ENCODE measurements at places on chromosomes 13 and 19.

DNA sequence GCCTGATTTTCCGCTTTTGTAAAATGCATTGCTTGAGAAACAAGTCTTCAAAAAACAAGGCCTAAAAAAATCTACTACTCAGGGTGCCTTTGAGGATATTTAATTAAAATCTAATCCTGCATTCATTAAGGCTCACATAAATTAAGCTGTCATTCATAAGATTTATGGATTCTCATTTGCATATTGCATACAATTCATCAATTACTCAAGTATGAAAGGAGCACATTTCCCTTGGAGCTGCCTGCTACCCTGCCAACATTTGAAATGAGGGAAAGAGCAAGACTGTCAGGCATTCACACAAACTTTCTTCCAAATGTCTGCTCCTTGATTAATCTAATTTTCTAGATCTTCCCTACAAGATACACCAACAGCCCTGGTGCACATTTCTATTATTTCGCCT, 140.0 kb downstream of the DACH1 start:
- no peak for DNase-seq

DNA sequence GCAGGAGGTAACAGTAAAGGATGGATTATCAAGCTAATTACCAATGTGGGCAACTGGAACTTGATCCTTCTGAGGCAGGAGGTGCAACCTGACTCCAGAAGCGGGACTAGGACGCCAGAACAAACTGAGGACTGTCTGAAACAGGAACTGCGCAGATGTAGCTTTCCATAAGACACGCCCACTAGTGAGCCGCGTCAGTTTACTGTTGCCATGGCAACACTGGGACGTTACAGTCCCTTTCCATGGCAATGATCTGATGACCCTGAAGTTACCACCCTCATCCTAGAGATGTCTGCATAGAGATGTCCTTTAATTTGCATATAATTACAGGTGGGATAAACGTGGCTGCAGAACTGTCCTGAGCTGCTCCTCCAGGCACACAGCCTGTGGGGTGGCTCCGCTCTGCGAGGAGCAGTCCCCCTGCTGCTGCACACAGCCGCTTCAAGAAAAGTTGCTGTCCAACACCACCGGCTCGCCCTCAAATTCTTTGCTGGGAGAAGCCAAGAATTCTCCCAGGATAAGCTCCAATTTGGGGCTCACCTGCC, 816.6 kb downstream of the UQCRFS1 start:
- DNase-seq: no peak

DNA sequence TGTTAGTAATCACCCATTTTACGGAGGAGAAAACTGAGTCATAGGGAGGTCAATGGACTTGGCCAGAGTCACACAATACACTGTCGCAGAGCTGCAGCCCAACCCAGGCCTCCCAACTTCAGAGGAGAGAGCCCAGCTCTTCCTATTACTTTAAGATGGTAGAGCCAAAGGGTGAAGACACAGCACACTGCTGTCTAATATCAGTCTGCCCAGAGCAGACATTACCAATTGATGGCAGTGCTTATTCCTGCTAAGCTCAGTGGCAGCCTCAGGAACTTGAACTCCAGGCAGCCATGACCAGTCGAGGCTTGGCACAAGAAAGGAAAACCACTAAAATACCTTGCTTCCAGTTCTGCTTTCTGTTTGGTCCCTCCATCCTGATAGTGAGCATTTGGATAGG, 18.4 kb downstream of the TMEM150B start:
- no peak for DNase-seq

DNA sequence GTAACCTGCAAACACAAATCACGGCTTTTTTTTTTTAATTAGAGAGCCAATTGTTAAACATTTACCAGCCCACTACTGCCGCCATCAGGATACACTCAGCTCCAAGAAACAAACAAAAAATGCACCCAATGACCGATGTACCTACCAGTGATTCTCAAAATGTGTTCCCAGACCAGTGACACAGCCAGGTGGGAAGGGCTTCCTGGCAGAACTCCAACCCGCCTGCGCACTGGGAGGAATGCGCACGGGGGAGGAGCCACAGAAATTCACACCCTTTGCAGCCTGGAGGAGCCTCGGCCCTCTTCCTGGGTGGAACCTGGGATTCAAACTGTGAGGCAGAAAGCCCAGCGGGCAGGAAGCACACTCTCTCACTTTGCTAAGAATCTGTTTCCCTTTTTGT, 255.9 kb downstream of the TBC1D4 start:
- DNase-seq: no peak

GRCh38 chr19:15331419-15332310, 674 bp downstream of the BRD4 start:
- no peak for DNase-seq

DNA sequence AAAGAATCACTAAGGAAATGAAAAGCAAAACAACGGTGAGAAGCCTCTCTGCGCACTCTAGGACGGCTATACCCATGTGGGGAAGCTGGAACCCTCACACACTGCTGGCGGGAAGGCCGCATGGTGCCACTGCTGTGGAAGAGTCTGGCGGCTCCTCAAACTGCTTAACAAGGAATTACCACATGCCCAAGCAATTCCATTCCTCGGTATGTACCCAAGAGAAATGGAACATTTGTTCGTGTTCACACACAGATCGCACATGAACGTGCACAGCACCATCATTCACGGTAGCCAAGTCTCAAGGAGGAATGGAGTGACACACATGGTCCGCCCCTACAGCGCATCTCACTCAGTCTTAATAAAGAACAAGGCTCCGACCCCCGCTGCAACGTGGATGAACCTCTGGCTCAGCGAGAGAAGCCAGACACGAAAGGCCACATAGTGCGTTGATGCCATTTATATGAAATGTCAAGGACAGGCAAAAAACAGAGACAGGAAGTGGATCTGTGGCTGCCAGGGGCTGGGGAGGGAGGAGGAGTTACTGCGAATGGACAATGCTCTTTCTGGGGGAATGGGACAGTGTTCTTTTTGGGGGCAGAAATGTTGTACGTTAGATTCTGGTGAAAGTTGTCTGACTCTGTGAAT, 7.6 kb downstream of the CAPS start:
- no peak for DNase-seq

- DNase-seq: no peak
These were observed 459 bp downstream of the PCDH20 start for GRCh38 chr13:61415058-61415721.

GRCh38 chr13:54611390-54611789, 1582.8 kb downstream of the OLFM4 start:
- no peak for DNase-seq

DNA sequence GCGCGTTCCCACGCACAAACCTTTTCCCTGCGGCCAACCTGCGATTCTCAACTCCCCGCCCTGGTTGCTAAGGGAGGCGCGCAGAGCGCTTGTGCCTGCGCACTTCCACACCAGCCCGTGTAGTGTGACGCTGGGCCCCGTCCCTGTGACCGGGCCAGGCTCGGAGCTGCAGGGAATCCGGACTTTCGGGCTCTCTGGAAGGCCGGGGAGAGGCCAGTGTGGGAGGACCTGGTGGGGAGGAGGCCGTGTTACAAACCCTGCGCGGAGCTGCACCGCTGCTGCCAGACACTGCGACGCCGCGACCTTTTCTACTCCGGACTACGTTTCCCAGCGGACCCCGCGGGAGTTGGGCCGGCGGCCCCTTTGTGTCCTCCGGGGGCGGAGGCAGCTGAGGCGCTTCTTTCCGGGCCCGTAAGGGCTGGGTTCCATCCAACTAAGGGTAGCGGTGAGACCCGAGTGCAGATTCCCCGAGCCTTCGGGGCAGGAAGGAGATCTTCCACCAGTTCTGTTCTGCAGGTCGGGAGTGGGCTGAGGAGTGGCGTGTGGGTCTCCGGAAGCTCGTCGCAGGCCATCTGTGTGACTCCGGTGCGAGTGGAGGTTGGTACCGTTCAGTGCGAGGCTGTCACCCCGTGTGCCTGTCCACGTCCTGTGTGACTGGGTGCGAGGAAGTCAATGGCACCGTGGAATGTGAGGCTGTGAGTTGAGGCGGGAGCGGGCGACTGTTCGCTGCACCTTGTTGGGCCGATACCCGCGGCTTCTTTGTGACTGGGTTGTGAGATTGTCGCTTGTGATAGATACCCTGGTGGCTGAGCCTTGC, at the start of gene ZNF570:
Gene ZNF570, plus strand, starts transcription at position 396 of the 817 bp plus-strand sequence. CDS start 999 bp downstream, outside the sequence.
- peak; percentile 77 for DNase-seq

DNA sequence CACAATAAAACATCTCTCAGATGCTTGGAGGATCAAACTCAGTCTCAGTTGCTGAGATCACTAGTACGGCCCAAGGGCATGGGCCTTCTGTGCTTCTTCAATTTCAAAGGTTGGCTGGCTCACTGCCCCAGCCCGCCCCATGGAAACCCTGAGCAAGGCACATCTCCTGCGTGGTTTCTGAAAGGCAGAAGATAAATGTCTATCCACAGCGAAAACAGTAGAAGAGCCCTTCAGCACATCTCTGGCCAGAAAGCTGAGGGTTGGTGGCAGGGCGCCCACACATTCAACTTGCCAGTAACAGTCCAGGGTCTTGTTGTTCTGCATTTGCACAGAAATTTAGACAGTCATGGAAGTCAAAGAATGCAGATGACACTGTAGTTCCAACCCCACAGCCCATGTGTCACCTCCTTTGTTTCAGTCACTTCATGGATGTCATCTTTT, 24.0 kb upstream of the KATNAL1 start:
- DNase-seq: peak; percentile 22

DNA sequence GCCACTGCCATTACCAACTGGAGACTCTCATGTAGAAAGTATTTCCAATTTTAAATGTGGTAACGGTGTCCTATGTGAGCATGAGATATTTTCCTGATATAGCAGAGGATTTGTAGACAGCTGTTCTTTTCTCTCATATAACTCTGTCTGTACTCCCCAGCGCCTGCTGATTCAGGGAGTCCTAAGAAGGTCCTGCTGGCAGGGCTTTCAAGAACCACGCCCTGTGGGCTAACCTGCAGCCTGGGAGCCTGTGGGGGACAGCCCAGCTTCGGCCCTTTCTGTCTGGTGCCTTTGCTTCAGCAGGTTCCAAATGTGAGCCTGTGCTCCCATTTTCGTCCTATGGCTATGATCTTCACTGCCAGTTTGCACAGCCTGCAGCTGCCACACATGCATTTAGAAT, 316.8 kb downstream of the ATP8A2 start:
- DNase-seq: no peak

DNA sequence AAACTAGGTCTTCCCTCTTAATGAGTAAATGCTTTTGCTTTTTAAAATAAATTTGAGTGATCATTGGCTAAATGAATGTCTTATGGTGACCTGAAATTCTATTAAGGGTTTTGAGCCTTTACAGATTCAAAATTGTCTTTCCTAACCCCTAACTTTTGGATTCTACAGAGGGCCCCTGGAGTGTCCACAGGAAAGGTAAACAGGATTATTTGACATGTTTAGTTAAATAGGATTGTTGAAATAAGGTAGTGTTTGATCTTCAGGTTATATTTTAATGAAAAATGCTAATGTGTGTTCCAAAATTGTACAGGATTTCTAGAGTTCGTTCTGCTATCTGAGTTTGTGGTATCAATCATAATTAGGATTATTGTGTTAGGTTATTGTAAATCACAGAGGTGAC, 55.9 kb upstream of the GJB6 start:
- no peak for DNase-seq

- peak; percentile 79 for DNase-seq
These were observed 10.7 kb downstream of the ELF1 start for GRCh38 chr13:41008349-41008980.

GRCh38 chr13:19622193-19622592, 11.3 kb upstream of the MPHOSPH8 start:
- DNase-seq: no peak

DNA sequence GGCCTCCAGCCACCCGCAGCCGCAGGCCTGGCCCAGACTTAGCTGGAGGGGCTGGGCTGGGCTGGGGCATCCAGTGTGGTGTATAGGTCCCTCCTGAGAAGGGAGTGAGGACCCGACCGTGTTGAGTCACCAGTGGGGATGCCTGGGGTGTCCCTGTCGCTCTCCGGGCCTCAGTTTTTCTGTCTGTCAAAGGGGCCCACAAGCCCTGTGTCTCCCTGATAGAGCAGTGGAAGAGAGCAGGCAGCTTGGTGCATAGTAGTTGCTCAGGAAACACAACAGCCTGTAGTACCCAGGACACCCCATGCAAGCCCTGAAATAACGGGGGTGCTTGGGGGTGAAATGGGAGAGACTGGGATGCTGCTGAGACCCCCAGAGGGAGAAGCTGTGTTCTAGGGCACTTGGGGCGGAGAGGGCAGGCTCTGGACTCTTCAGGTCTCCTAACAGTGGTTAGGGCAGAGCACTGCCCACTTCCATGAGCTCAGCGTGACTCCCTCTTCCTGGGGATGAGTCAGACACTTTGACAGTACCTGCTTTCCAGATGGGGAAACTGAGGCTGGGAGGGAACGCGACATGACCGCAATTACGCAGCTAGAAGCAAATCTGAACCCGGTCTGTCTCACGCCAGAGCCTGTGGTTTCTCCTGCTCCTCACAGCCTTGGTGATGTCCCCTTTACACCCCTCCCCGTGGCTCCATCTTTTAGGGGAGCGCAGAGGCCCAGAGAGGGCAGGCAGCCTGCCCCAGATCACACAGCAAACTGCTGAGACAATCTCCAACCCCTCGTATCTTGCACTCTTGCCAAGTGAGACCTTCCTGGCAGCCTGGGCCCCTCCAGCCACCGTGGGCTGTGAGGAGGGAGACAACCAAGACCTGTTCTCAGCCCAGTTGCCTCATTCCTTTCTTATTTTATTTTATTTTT, 692 bp downstream of the SULT2B1 start:
- DNase-seq: no peak

- DNase-seq: no peak
These were observed 139.6 kb upstream of the TUBA3C start for GRCh38 chr13:19321222-19321621.

- no peak for DNase-seq
These were observed 1.1 kb upstream of the MPND start for GRCh38 chr19:4342314-4342614.

- peak; percentile 76 for DNase-seq
These were observed 3.5 kb upstream of the CIRBP start for GRCh38 chr19:1265615-1266128.

DNA sequence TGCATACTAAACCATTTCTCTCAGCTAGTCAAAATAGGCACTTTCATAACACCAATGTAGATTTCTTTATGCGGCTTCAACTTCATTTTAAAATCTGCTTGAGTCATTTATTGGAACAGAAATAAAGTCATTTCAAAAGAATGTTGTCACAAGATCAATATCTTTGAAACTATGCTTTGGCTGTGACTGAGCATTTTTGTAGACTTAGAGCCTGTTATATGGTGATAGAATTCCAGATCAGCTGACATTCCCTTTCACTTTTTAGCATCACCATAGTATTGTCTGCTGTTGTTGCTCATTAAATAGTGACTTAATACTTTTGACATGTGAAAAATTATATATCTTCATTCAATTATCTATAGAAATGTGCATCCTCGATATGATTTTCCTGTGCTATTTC, 279.2 kb upstream of the PRR20A start:
- DNase-seq: no peak

Data from fibroblast of the aortic adventitia (primary cell).